ENCODE measurements at places on chromosomes 5 and 9.

DNA sequence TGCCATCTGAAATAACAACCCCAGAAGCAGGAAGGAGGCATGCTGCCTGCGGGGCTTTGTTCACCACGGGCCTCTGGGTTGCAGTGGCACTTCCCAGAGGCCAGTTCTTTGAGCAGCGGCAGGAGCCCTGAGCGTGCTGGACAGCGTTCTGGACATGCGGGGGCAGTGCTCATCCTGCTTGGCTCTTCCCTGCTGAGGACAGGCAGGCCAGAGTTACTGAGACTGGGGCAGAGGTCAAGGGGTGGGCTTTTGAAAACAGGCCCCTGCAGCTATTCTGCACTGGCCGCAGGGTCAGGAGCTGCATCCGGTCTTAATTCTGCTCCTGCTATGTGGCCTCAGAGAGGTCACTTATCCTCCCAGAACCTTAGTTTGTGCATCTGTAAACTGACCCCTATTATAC, 258.6 kb downstream of the FSTL4 start:
- DNase-seq, result no peak

DNA sequence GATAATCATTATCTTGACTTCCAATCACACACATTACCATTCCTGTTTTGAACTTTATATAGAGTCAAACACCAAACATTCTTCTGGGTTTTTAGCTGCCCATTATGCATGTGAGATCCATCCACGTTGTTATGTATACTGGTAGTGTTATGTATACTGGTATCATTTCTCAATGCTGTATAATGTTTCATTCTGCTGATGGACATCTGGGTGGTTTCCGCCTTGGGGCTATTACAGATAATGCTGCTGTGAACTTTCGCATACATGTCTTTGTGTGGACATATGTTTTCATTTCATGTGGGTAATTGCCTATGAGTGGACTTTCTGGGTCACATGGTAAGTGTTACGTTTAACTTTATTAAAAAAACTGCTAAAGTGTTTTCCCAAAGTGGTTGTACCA, 217.8 kb upstream of the EFNA5 start:
- no peak for DNase-seq

DNA sequence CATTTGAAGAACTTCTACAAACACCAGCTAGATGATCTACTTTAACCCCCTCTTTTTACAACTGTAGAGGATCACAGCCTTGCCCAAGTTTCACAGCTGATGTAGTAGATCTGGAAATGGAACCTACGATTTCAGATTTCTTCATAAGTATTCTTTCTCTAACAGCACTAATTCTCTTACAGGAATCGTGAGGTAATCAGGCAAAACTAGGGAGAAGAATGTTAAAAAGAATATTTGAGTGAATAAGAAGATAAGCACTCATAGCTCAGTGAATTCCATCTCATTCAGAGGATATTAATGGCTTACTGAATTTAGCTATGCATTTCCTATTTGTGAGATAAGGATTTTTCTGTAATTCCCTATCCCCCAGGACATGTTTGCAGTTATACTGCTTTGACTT, 42.1 kb downstream of the NADK2 start:
- no peak for DNase-seq

- DNase-seq, result no peak
Observed at GRCh38 chr5:69131304-69131703, 35.6 kb upstream of the CCNB1 start.

DNA sequence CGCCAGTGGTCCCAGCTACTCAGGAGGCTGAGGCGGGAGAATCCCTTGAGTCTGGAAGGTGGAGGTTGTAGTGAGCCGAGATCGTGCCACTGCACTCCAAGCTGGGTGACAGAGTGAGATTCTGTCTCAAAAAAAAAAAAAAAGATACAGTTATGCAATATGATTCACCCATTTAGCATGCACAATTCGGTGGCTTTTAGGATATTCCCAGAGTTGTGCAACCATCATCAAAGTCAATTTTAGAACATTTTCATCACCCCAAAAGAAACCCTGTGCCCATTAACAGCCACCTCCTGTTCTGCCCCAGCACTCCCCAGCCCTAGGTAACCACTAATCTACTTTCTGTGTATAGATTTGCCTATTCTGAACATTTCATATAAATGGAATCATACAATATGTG, 4.3 kb upstream of the DHFR start:
- no peak for DNase-seq
